ENCODE measurements at places on chromosomes 16 and 17.

- DNase-seq: no peak
Observed at GRCh38 chr16:85483424-85483823, 129.7 kb upstream of the GSE1 start.

GRCh38 chr17:65166787-65167186 lies 29.6 kb downstream of the RGS9 start:
- no peak for DNase-seq

DNA sequence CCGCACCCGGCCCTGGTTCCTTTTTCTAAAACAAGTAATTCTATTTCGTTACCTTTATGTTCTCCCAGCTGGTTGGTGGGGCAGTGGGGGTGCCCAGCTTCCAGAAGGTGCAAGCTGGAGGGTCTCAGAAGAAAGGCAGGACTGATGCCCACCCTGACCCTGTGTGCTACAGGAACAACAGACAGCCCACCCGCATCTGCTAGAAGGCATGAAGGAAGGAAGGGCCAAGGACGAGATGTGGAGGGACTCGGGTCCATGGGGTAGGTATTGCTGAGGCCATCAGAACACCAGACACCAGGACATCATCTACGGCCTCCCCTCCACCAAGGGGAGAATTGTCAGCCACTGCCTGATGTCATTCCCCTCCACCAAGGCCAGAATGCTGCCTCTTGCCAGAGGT lies 6.4 kb upstream of the CYTH1 start:
- DNase-seq: no peak

DNA sequence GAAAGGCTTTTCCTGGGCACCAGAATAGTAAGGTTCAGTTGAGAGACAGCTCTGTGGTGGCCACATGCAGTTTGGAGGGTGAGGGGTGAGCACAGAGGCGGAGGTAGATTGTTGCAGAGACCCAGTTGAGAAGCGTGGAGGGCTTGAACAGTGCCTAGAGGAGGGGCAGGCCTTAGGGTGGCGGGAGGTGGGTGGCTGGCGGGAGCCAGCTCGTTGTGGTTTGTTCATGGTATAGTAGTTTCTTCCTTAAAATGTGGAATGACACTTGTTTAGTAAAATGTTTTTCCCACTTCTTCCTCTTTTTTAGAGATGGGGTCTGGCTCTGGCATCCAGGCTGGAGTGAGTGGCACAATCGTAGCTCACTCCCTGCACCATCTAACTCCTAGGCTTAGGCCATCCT lies 14.2 kb downstream of the USP10 start:
- no peak for DNase-seq
